Right forelimb (tissue), 1 donor: ENCODE measurements at places on chromosomes 5 and 9.

DNA sequence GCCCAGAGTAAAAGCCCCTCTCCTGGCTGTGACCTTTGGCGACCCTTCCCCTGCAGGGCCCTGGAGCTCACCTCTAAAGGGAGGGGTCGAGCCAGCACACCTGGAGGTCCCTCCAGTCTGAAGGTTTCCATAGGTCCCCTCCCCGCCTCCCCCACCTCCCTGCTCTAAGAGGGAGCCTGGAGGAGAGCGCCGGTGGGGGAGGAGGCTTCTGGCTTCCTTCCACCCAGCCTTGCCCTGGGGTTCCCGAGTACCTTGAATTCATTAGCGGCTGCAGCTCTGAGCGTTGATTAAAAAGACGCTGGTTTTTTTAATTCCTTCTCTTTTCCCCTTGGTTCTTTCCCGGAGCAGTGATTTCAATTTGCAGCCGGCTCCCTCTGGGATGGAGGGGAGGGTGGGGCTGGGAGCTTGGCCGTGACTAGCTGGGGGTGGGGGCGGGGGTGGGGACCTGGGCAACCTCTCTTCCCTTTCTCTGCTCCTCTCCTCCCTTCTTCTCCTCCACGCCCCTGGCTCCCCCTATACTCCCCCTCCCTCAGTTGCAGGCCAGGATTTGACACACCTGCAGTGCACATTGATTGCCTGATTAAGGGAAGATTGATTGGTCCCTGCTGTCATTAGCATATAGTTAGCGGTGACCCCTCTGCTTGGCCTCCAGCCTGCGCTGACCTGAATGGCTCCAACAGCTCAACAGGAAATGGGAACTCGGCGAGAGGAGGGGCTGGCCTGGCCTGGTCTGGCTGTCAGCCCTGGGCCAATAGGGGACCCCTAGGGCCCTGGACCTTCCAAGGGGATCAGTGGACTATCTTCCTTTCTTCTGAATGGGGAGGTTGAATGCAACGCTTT, 67.5 kb upstream of the RAPGEF1 start:
- DNase-seq, result no peak

DNA sequence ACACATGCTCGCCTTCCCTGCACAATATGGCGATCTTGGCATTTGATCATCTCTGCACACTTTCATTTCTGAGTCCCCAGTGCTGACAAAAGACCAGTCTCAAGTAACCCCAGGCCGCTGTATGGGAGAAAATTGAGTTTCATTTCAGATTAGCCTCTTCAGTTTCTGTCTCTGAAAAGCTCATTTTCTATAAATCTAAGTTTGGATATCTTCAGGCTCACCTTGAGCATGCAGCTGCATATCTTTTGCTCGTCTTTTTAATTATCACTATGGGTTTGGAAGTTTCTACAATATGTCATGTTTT, 169.1 kb upstream of the MAST4 start:
- DNase-seq, result no peak

- no peak for DNase-seq
Observed at GRCh38 chr5:91219803-91220371, 163.2 kb downstream of the ARRDC3 start.

DNA sequence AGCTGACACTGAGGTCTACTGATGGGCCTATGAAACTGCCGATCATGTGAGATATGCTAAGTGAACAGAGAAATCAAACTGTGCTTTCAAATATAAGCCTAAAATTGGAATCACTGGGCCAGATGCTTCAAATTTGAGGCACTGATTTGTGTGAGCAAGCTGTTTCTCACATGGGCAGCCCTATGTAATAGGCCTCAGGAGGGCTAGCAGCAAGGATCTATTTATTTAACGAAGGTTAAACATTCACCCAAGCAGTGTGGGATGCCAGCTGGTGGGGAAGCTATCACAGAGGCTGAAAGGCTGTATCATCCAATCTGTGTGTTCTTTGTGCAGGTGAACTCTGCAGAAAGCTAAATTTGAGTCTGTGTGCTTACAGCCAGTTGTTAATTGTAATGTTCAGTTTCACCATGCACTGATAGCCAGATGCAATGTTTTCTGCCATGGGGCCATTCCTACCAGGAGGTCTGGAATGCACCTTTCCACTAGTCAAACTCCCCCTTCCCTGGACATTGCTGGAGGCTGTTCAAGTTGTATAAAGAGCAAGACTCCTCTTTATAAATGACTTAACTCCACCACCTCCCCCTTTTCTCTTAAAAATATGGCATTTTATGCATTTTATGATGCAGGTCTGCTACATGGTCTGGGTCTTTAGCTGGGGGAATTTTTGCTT, 228.9 kb downstream of the SH3GL2 start:
- DNase-seq, result no peak

- DNase-seq, result no peak
Observed at GRCh38 chr9:134612715-134613114, 28.9 kb upstream of the COL5A1 start.

DNA sequence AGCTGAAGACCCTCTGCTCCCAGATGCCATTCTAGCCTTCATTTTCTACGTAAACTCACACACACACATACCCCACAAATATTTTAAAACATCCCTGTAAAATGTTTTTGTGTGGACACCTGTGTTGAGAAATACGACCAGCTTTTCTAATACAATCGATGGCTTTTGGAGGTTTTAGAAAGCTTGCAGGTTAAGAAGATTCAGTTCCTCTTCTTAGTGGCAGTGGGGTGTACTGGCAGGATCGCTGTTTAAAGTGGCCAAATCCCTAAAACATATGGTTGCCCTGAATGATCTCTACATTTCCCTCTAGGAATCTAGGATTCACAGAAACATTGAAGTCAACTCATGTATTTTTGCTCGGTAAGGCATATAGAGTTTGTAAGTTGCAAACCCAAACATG, 236.3 kb downstream of the NSG2 start:
- no peak for DNase-seq

DNA sequence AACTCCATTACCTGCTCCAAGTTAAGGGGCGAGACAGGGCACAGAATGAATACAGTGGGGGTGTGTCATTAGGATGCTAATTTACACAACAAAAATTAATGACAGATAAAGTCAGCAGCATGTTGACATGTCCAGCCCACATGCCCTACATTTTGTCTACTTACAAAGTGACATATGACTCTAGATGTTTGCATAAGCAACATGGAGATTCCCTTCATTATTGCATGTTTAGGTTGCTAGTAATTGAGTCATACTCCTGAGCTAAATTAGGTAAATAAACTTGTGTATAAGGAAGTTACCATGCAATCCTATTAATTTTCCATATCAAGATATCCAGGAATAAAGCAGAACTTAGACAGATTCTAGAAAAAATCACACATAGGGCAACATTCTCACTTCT, 232.2 kb downstream of the PDE4D start:
- DNase-seq, result no peak

GRCh38 chr9:116390303-116391228, 237.0 kb downstream of the PAPPA start:
- DNase-seq, result no peak

DNA sequence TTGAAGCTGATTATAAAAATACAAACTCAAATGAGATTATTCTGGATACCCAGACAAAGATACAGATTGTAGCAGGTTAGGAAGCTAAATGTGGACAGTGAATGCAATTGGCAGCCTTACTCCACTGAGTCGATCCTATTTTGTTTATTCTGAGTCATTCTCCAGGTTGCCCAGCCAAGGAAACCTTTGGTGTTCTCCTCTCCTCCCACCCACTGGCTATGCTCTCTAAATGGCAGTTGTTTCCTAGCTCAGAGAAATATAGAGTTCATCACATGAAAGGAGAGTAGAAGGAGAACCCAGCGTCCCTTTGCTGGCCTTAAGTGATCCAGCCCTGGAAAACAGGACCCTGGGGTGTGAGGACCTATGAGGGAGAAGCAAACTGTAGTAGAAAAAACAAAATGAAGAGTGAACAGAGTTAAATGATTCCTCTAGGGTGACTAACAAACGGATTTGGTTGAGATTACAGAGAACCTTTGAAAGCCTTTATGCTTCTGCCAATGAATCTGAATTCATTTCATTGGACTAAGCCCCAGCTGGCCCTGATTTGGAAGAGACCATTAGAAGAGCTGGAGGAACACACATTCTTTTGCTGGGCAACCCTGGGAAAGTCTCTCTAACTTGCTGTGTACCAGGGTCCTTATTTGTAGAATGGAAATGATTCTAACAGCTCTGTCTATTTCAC, 95.1 kb downstream of the BRINP1 start:
- no peak for DNase-seq

- no peak for DNase-seq
Observed at GRCh38 chr9:69658987-69659675, 13.0 kb downstream of the APBA1 start.

- DNase-seq, result no peak
Observed at GRCh38 chr9:115880221-115880885, 273.2 kb upstream of the PAPPA start.
